ENCODE measurements at places on chromosomes 7 and 10.

DNA sequence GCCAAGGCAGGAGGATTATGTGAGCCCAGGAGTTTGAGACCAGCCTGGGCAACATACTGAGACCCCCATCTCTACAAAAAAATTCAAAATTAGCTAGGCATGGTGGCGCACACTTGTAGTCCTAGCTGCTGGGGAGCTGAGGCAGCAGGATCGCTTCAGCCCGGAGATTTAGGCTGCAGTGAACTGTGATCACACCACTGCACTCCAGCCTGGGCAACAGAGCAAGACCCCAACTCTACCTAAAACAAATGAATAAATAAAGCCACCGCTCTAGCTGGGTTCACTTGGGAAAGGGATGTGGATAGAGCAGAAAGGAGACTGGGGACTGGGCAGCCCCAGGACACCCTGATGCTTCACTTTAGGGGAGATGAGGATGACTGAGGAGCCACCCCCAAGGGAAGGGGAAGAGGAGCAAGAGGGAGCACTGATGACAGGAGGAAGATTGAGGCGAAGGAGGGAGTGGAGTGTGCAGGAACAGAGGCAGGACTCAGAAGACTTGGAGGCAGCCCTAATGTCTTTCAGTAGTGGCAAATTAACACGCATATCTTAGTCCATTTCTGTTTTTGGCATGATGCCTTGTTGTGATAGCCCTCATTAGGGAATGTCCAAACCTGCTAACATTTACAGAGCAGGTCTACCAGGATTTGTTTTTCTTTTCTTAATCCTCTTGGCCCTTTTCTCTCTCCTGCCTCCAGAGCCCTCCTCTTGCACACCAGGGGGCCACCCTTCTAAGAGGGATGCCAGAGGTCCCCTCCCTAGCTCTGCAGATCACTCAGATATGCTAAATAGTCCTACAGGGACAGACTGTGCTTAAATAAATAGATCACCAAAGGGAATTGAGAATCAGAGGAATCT lies 88.3 kb downstream of the C10orf105 start:
- no peak for DNase-seq

DNA sequence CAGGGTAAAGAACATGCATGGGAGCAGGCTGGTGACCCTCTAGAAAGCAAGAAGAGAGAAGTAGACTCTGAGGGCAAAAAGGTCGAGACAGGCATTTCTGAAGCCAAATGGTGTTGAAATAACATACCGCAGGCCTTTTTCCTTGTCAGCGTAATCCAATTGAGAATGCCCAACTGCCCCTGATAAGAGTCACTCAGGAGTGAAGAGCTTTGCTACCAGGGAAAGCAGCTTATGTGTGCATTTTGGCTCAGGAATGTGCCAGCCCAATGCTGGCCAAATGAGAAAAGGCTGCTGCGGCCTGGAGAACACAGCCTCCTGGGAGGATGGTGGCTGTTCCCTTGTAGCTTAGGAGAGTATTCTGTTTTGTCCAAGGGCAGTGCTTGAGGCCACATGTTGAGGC lies 61.4 kb upstream of the NFKB2 start:
- DNase-seq: no peak

GRCh38 chr10:15106352-15107013 lies 9.3 kb downstream of the RPP38 start:
- peak; percentile 72 for DNase-seq

- DNase-seq: no peak
Observed at GRCh38 chr7:77444123-77444522, 28.0 kb upstream of the GSAP start.

DNA sequence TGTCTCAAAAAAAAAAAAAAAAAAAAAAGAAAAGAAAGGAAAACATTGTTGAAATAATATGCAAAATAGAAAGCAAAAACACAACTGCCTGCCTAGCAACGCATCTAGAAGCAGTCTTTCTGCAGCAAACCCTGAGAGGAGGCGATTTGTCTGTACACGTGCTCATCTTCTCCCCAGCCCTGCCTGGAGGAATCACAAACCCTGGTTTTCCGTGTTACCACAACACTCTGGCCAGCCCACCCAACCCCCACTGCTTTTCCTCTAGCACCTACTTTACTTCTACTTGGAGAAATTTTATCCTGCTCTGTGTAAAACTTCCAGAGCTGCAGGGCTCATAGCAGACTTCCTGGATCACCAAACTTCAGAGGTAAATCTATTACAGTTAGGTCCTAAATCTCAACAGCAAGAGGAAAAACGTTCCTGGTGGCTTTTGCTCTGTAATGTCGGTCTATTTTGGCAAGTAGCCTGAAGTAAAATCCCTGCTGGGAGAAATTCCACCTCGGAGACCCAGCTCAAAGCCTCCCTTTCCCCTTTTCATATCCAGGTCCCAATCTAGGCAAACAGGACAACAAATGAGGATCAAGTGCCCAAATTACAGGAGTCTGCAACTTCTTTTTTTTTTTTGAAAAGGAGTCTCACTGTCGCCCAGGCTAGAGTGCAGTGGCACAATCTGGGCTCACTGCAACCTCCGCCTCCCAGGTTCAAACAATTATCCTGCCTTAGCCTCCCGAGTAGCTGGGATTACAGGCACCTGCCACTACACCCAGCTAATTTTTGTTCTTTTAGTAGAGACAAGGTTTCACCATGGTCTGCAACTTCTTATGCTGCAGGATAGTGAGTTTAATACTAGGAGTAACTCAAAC lies 91.6 kb downstream of the DNMBP start:
- no peak for DNase-seq

DNA sequence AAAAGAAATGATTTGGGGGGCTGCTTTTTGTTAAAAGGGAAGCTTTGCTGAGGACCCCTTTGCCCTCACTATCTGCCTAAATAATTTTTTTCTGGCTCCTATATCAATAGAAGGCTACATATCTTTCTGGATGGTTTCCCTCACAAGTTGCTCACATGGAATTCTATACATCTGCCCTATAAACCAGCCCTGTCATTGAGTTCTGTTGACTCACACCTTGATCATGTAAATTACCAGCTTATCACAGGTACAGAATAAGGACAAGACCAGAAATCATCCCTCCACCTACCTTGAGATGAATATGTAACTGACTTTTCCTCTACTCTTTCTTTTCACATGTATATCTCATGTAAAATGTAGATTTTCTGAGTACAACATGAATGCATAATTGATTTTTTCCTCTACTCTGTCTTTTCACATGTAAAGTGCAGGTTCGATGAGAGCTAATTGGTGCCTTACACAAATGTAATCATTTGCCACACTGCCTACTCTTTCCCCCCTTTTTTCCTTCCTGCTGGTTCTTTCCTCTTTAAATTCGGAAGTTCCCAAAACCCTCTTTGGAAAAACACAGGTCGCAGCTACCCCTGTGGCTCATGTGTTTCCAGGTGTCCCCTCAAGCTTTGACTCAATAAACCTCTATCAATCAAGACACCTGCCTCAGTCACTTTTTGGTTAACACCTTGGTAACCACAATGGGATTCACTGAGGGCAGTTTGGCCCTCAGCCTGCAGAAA lies 12.5 kb downstream of the CYP3A43 start:
- DNase-seq: no peak

GRCh38 chr7:102117743-102118142 lies 168.9 kb upstream of the SH2B2 start:
- no peak for DNase-seq

Measured in activated CD4-positive, alpha-beta T cell treated with anti-CD3 and anti-CD28 coated beads, Interleukin-2, amount 10 ng/mL, durations not matched to agents 7 days and 5 days (primary cell).